ENCODE measurements at places on chromosomes 4 and X.

GRCh38 chr4:14893713-14894112 lies 108.6 kb upstream of the CPEB2 start:
- no peak for DNase-seq

DNA sequence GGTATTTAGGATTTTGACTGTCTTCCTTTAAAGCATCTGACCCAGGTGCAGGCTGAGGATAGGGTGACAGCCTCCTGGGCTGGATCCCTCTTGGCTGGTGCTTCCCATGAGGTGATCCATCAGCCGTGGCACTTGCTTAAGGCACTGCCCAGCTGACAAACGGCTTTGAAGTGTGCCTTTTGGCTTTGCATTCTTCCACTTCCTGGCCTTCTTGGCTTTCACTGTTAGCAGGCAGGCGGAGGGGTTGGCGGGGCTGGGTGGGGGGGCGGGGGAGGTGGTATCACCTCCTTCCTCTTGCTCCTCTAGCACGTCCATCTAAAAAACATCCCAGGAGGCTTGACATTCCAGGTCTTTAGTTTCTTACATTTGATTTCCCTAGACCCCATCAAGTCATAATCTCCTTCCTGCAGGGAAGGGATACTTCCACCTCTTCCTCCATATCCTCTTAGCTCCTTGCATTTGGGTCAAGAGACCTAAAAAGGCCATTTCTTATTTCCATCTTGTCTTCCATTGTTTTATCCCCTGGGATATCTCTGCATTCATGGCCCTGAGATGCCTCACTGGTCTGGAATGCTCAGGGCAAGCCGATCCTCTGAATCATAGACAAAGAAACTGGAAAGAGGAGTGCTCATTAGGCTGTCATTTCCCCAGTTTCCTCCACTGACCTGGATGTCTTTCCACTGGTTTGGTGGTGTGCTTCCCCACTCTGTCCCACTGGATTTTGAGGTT lies 11.3 kb upstream of the APLN start:
- peak; percentile 90 for DNase-seq

DNA sequence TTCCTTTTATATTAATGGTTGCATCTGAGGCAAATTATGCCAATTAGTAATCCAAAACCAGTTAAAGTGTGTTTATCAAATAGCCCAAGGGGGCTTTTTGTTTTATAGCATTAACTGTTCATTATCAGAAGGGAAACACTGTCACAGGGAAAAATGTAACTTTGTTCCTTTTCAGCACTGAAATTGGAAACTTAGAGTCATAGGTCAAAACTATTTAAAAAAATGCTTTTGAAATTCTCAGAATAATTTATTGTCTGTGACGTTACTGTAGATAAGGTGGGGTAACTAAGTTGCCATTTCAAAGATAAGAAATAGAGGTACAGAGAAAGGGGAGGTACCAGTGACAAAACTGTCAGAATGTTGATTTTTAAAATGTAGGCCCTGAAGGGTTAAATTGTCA lies 129.3 kb downstream of the AKAP4 start:
- no peak for DNase-seq

DNA sequence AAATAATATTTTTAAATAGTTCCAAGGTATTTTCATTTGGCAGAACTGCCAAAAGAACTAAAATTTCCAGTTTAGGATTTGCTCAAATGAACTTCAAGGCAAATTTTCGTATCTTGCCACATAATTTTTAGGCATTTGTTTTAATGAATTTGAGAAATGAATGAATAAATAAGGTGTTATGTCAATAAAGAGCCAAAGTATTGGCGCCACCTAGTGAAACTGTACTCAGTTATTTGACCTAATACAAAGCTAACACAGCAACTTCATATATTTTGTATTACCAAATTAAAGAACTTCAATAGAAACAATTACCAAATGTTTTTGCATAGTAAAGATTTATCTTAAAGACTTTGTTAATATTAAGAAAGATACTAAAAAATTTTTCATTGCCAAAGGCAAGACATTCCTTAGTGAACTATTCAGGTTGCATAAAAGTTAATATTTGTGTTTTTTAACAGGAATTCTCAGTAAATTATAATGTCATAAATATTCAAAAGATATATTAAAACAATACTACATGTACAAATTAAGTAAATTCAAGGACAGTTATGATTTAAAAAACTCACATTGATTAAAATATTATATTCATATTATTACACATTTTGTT lies 50.3 kb downstream of the STPG2 start:
- peak; percentile 1 for DNase-seq

- no peak for DNase-seq
These were observed 19.8 kb upstream of the LGI2 start for GRCh38 chr4:25050370-25051078.

GRCh38 chr4:59689149-59689548 lies 1511.0 kb upstream of the ADGRL3 start:
- no peak for DNase-seq

GRCh38 chrX:23626651-23627050 lies 40.6 kb upstream of the PRDX4 start:
- no peak for DNase-seq

All from EL (cell line).